ENCODE measurements at places on chromosomes 6 and 20. TPM values are rescaled to one million over a fixed set of nuclear protein-coding genes. Genes with fewer than 3 reads are reported as not detected.
A peak's percentile ranks its signal among the peaks of the same experiment; 100 is the strongest.

The EDN3 gene
- total RNA-seq = 1.4 TPM

DNA sequence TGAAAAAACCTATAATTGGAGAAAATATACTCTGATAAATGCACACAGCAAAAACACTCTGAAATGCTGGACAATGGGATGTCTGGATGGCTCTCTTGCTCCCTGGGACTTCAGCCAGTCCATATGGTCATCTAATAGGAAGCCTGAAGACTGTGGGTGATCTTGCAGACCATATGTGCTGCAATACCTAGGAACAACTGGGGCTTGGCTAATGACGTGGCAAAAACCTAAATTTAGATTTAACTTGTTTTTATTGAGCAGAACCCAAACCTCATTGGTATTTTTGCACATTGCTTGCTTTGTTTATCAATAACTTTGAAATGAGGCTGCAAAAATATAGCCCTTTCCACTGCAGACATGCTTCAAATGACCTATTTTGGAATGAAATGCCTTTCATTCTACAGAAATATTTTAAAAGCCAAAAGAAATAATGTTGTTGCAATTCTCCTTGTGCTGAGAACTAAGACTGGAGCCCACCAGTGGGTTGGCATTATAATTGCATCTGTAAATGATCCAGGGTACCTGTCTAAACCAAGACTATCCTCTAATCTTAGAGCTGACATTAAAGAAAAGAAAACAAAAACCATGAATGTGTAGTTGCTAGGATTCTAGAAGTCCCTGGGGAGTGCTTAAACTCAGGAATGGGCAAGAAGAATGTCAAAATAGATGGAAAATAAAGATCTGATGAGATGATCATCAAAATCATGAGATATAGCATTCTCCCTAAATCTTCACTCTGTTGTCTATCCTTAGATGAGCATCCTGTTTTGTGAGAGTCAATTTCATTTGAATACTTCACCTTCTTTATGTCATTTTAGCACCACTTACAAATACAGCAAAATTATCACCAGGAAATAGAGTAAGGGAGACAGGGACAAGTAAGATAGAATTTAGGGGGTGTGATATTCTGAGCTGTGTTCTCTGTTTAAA is 152.1 kb upstream of the RIMS1 start:
- H3K4me1 ChIP-seq = no peaks in the 10 kb centered on the region
- H3K36me3 ChIP-seq = no peaks in the 10 kb centered on the region
- no peaks in the 10 kb centered on the region for H3K27me3 ChIP-seq

GRCh38 chr6:119113961-119114360 is 35.5 kb upstream of the FAM184A start:
- no peaks in the 10 kb centered on the region for H3K36me3 ChIP-seq
- no peak overlapping the region for H3K27ac ChIP-seq
- H3K4me1 ChIP-seq = peaks cover 9% of the 10 kb centered on the region
- H3K4me3 ChIP-seq = no peak overlapping the region
- DNase-seq = no peak

GRCh38 chr20:5113615-5113986 is 6.2 kb downstream of the PCNA start:
- no peak for DNase-seq
- peak overlapping the region; percentile 92 for H3K27ac ChIP-seq
- peaks cover 18% of the 10 kb centered on the region for H3K4me1 ChIP-seq
- H3K4me3 ChIP-seq = peak overlapping the region; percentile 72

DNA sequence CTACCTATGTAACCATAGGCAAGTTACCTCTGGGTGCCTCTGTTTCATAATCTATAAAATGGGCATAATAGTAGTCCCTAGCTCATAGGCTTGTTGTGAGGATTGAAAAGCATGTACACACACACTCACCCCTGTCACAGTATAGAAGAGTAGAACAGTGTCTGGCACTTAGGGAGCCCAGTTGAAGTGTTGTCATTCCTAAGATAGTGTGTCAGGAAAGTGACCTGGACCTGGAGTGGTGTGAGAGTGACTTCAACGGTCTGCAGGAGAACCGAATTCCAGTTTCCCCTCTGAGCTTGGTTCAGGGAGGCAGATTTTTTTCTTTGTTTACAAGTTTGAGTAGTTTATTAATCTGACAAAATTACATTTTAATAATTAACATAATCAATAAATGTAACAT is 229.9 kb upstream of the MAP3K7 start:
- H3K4me3 ChIP-seq = no peak overlapping the region
- no peak overlapping the region for H3K27ac ChIP-seq
- no peaks in the 10 kb centered on the region for H3K4me1 ChIP-seq
- no peaks in the 10 kb centered on the region for H3K27me3 ChIP-seq
- DNase-seq = no peak

The ADGRF1 gene
- not detected for total RNA-seq

- H3K27me3 ChIP-seq = no peaks in the 10 kb centered on the region
- H3K36me3 ChIP-seq = no peaks in the 10 kb centered on the region
- H3K27ac ChIP-seq = no peak overlapping the region
- no peaks in the 10 kb centered on the region for H3K4me1 ChIP-seq
Observed at GRCh38 chr6:80457439-80457933, 351.0 kb downstream of the BCKDHB start.

The NRSN1 gene
- not detected for total RNA-seq

GRCh38 chr6:120005292-120005976 is 655.9 kb upstream of the MAN1A1 start:
- no peak overlapping the region for H3K4me3 ChIP-seq
- H3K36me3 ChIP-seq = no peaks in the 10 kb centered on the region
- no peaks in the 10 kb centered on the region for H3K27me3 ChIP-seq
- H3K4me1 ChIP-seq = no peaks in the 10 kb centered on the region

DNA sequence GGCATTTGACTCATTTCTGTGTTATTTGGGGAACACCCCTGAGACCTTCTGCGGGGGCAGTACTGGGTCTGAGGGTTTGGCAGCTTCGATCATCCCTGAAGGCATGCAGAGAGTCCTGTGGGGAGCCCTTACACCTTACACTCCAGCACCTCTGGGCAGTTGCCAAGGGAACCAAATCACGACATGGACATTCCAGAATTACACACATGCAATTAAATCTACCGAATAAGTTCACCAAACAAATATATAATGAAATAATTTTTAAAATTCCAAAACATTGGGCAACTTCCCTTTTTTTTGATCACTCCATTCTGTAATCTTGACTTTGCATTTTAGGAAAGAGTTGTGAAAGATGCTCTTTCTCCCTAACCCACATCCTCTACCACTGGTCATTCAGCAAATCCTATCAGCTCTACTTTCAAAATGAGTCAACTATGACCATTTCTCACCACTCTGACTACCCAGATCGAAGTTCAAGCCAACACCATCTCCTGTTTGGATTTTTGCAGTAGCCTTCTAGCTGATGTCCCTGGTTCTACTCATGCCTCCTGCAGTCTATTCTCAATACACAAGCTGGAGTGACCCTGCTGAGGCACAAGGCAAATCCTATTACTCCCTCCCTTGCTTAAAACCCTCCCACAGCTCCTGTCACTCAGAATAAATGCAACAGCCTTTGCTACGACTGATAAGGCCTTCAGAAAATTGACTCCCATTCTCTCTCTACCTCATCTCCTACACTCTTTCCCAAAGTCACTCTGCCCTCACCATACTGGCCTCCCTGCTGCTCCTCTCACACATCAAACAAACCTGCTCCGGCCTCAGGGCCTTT is 533.3 kb downstream of the HACE1 start:
- DNase-seq = no peak
- no peaks in the 10 kb centered on the region for H3K4me1 ChIP-seq
- no peaks in the 10 kb centered on the region for H3K27me3 ChIP-seq
- H3K36me3 ChIP-seq = no peaks in the 10 kb centered on the region
